ENCODE measurements at places on chromosomes 6 and 20.

GRCh38 chr6:107730683-107731314 lies 93.3 kb downstream of the SCML4 start:
- DNase-seq: no peak

- DNase-seq: no peak
These were observed 84.3 kb upstream of the RALY start for GRCh38 chr20:33909331-33909921.

DNA sequence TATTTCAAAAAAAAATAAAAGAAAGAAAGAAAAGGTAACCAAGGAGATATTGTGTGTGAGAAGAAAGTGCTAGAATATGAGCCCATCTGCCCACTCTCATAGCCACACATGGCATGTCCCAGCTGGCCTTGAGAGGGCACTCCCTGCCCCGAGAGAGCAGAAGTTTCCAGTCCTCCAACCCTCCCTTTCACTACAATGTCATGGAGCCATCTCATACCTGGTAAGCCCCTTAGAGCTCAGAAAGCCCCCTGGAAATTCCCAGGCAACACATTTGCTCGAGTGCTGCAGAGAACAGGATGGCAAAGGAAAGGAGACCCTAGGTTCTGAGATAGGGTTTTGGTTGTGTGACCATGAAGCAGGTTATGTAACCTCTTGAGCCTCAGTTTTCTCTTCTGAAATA lies 75.8 kb upstream of the RIN2 start:
- DNase-seq: no peak

DNA sequence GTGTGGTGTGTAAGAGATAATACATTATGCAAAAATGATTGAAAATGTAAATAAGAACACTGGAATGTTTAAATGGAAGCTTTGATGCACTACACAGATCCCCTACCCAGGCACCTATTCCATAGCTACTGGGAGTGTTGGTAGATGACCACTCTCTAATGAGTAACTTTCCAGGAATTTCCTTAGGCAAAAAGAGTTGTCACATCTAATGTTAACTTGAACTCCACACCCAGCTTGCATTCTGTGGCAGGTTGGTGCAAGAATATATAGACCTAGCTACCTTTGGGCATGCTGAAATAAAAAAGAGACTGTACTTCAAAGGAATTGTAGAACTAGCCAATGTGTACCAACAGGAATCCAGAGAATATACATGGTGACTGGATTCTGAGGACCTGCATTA lies 1254.2 kb upstream of the EYS start:
- DNase-seq: no peak

DNA sequence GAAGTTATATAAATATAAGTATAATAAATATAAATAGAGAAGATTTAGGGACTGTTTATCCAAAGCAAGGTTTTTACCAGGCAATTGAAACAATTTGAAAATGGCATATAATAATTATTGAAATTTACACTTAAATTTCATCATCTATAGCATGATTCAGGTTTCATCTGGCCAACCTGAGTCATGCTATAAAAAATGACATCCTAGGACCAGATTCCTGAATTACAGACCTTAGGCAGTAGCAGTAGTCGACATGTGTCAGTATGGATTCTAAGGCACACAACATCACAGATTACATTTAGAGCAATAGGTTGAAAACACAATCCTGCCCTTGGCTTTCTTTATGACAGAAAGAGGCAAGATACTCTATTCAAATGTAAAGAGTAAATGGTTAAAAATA lies 592.3 kb downstream of the PHF3 start:
- no peak for DNase-seq

- no peak for DNase-seq
These were observed 6.7 kb downstream of the ZBP1 start for GRCh38 chr20:57613481-57613921.

DNA sequence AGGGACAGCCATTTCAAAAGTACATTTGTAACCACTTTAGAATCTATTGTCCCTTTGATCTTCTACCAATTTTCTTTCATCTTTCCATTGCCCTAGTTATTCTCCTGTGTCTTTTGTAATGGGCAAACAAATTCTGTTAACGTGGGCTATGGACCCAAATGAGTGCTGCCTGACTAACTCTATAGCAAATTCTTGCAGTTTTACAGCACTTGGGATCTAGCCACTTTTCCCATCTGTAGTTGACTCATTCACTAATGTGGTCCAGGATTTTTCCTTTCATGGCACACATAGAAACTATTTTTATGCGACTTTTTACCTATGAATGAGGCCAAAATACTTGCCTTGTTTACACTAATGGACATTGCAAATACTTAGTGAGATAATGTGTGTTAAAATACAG lies 52.0 kb downstream of the GRIK2 start:
- DNase-seq: no peak

DNA sequence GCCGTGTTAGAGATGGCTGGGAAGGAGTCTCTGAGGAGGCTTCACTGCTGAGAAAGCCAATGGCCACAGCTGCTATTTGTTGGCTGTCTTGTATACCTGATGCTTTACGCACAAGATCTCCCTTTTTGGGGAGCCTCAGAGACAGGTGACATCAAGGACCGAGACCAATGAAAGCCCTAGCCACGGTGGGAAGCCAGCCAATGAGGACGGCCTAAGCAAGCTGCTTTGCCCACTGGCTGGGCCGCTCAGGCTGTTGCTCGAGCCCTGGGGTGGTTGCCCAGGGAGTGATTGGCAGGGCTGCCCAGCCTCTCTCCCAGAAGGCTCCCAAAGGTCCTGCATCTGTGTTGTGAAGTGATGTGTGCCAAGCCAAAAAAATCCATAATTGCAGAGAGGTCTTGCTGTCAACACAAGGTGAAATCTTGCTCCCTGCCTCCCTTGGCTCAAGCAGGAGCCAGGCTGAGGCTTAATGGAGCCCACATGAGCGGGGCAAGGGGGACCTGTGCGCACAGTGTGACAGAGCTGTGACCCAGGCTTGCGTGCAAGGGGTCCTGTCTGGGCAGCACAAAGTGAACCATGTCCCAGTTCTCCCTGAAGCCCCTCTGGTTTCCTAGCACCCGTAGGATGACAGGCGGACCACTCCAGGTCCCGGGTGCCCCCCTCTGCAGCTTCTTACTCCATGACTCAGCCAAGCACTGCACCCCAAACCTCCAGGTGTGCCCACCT lies 4.3 kb downstream of the MMP24OS start:
- DNase-seq: no peak

DNA sequence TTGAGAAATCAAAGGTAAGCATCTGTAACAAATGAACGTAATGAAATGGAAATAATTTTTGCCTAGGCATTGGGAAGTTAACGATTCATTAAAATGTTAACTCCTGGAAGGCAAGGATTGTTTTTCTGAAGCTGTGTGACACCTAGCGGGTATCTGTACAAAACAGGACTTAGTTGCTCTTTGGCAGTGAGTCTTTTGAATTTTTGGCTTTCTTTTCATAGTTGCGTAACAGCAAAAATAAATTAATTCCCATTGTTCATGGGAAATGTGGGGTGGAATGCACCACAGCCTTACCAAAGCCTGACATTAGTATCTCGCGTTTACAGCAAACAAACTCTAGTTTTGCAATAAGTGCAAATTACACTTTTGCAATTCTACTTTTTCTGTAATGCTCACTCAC lies 92.7 kb upstream of the DTNBP1 start:
- no peak for DNase-seq

GRCh38 chr20:37498066-37498665 lies 22.9 kb upstream of the NNAT start:
- DNase-seq: no peak

DNA sequence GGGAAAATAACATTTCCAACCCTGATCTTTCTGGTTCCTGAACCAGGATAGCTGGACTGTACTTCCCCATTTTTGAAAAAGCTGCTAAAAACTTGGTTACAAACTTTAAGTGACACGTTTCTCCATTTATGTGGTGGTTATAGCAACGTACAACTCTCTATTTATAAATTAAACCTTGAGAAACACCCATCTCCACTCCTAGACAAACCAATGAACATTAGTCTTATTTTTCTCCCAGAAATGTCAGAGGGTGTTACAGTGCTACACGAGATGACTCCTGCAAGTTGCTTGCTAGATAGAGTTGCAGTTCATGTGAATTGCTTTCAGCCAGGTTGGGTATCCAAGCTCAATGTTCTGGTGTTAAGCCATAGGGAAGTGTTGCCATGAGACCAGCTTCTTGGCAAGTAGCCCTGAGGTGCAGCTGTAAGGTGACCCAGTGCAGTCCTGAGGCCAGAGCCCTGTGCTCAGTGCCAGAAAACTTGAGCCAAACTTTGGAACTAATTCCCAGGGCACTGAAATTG lies 51.3 kb upstream of the REV3L start:
- DNase-seq: no peak

- peak; percentile 52 for DNase-seq
These were observed 17.9 kb downstream of the GNAS start for GRCh38 chr20:58870293-58871014.

DNA sequence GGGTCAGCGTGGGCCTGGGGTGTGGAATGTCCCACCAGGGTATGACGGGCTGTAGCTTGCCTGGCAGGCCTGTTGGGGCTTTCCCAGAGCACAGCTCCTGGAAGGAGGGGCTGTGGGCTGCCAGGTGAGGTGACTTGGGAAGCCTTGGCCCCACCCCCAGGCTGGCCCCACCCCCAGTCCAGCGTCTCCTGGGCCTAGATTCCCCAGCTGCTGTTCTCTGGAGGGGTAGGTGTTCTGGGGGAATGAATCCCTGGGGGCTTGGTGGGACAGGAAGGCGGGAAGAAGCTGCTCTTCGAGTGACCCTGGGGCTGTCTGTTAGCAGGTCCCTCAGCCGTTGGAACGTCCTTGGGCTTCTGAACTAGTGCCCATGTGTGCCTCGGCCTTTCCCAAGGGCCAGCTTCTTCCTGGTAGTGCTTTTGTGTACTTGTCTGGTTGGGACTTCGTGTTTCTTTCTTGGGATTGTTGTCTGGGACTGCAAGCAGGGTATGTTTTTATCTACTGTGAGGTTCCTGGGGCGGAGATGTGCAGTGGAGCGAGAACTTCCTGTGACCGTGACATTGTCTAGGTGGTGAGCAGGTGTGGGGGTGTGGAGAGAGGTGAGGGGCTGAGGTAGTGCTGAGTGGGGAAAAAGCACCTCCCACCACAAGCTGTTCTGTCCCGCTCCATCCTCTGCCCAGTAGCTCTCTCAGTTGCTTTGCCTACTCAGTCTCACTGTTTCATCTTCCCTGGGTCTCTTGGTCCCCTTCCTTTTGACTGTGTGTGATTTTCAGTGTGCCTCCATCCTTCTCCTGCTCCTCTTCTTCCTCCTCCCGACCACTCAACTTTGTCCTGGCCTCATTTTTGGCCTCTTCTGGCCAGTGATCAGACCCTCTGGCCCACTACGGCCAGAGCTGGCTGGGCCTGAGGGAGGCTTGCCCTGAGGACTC lies 1.3 kb upstream of the DDR1 start:
- peak; percentile 30 for DNase-seq

DNA sequence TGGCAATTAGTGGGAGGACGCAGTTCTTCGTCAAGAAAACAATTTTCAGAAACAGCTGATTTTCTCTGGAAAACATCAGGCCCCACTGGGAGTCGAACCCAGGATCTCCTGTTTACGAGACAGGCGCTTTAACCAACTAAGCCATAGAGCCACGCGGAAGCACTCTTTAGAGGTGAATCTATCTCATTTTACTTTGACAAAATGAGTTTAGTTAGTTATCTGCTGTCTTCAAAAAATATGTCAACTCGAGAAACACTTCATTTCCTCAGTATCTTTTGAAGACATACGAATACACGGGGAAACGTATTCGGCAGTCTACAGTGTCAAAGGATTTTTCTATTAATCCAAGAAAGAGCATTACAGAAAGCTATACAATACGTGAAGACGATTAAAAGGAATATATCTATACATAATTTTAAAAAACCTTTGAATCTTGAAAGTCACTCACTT lies 26.7 kb downstream of the GPX6 start:
- DNase-seq: no peak

- DNase-seq: no peak
These were observed 207.8 kb downstream of the KHDC1L start for GRCh38 chr6:73017476-73017875.

DNA sequence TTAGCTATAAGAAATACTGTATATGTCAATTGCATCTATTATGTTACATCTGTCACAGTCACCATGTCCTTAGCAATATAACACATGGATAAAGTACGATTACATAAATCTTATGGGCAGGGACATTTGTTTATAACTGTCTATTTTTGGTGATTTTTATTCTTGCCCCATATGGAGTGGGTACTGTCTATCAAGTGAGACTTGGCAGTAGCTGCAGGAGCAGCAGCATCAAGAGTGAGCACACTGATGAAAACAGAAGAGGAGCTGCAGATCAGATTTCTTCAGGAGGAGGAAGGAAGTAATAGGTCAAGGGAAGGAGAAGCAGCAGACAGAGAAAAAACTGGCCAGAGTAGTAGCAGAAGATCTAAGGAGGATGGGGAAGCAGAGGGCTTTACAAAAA lies 516.7 kb downstream of the C6orf118 start:
- no peak for DNase-seq

- DNase-seq: no peak
These were observed 13.9 kb upstream of the IPCEF1 start for GRCh38 chr6:154370545-154370944.

GRCh38 chr6:124958759-124959354 lies 3.4 kb upstream of the RNF217 start:
- DNase-seq: no peak

- DNase-seq: no peak
These were observed 16.0 kb downstream of the HECA start for GRCh38 chr6:139150920-139151319.

- DNase-seq: no peak
These were observed at the start of gene HLA-DRB5 for GRCh38 chr6:32529697-32530430. Gene HLA-DRB5, minus strand, starts transcription at chr6:32530287. Its CDS starts 63 bp downstream, at chr6:32530224.

DNA sequence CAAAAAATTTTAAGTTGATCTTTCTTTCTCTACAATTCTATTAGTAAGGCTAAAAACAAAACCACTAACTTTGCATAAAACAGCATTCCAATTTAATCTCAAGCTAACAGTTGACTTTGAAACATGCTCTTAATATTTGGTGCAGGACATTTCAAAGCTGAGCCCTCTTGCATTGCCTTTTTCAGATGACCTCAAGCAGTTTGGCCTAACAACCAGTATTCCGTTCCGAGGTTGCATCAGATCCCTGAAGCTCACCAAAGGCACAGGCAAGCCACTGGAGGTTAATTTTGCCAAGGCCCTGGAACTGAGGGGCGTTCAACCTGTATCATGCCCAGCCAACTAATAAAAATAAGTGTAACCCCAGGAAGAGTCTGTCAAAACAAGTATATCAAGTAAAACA lies 194.0 kb downstream of the ARHGAP18 start:
- DNase-seq: no peak

- DNase-seq: no peak
These were observed at the start of gene CALHM5 for GRCh38 chr6:116511424-116512110. Gene CALHM5, plus strand, starts transcription at chr6:116511639. Its CDS starts 58 bp downstream, at chr6:116511697.

DNA sequence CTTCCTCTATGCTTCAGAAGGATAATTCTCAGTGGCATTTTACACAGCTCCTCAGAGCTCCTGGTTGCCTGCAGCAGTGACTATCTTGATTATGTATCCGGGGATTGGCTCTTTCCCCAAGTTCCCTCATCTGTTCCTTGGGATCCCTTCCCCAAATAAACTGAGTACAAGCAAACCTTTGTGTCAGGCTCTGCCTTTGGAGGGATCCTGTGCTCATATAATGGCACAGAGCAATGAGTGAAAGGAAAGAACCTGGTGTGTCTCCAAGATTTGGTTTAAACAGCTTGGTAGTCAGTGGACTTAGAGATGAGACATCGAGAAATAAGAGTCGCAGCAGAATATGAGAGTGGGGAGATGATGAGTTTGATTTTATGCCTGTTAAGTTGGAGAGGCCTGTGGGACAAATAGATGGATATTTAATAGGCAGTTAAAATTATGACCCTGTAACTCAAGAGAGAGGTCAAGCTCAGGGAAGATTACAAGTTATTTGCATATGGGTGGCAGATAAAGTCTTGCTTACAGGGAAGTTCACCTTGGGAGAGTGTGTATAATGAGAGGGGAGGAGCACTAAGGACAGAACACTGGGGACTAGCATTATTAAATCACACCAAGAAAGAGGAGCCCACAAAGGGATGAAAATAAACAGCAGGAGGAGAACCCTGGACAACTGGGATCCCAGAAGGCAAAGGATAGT lies 44.1 kb upstream of the GCLC start:
- DNase-seq: no peak

All from NCI-H187 treated with DMSO at 0.1 percent for 48 hours (cell line).